ENCODE measurements at places on chromosomes 13 and 19.

DNA sequence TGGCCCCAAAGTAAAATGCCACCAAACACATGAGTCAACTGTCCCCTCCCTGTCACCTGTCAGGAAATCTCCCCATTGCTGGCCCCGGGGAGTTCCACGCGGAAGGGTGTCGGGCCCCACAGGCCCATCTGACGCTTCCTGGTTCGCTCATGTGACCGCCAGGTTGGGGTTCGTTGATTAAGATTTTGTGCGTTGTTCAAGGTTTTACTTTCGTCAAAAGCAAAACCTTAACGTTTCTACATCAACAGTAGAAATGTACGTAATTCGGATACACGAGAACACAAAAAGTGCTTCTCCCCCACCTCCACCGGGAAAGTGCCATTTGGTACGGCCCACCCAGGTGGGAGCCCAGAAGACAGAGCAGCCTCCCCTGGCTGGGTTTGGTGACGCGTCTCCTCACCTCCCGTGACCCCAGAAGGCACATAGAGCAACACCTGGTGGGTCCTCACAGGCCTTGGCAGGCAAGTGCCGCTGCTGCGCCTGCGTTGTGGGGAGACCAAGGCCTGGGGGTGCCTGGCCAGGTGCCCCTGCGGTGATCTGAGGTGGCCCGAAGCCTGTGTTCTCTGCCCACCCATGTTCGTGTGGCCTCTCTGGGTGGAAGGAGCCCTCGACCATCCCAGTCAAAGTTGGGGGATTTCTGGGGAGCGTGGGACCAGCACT is 161.6 kb downstream of the KDM4B start:
- no peak for DNase-seq

DNA sequence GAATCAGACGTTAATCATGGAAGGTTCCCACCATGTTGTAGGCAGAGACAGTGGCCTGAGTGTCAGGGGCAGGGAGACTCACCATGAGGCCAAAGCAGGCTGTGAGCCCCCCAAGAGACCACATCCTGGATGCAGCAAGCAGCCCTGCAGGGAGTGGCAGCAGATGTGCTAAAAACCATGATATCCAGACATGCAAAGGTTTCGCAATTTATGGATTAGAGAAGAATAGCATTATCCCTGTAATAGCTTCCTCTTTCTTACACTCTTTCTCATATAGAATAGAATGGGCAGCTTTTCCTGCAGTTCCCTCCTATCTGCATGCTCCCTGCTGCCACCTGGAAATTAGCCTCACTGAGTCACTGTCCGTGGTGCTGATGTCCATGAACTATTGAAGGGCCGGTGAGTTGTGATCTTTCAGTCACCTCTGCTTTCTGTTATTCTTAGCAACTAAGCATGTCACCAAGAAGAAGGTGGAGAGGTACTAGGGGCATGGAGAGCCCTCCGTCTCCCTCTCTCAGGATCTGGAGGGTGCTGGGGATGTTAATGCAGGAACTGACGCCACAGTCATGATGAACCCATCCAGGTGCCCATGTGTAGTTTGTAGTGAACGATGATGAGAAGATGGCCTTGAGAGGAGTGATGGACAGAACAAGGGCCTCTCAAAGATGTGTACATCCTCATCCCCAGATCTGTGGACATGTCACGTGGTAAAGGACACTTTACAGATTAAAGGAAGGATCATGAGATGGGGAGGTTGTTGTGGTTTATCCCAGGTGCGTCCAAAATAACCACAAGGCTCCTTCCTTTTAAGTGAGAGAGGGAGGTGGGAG is 9.9 kb downstream of the CEACAM4 start:
- no peak for DNase-seq

- DNase-seq, result no peak
Measured at GRCh38 chr19:50222691-50223438, 19.4 kb downstream of the MYH14 start.

GRCh38 chr13:28199089-28199488 is 60.7 kb downstream of the PAN3 start:
- DNase-seq, result no peak

- no peak for DNase-seq
Measured at GRCh38 chr19:50332244-50333038, 3.3 kb upstream of the KCNC3 start.

GRCh38 chr13:19864746-19865309 is 1.4 kb upstream of the ZMYM5 start:
- peak; percentile 58 for DNase-seq

DNA sequence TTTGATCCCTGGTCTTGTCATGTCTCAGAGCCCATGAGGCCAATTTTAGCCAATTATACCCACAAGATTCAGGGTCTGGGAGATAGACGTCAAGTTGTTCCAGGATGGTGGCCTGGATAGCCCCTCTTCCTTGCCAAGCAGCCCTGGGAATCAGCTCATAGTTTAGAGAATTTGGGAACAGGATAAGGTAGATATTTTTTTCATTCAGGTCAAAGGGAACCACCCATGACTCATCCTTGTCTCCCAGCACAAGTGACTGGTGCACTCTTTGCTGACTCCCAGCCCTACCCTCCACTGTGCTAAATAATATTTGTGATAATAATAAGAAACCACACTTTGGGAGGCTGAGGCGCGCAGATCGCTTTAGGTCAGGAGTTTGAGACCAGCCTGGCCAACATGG is 17.1 kb upstream of the S1PR4 start:
- DNase-seq, result no peak

GRCh38 chr19:46904114-46905060 is 43.6 kb downstream of the ARHGAP35 start:
- DNase-seq, result no peak

DNA sequence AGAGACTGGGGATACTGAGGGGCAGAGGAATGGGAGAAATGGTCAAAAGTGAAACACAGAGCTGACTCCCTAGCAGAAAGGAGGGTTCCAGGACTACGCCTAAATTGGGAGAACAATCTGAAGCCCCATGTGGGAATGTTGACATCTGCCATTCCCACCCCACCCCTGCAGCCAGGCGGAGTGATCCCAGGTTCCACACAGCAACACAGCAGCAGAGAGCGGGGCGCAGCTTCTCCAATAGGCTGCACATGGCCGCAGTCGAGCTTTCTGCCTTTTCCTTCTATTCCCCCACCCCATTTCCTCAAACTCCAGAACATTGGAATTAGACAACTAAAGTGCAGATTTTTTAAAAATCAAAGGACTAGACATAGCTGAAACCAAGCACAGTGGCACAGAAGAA is 104.7 kb downstream of the UBL3 start:
- DNase-seq, result no peak
